ENCODE measurements at places on chromosomes 6 and 20.

GRCh38 chr6:126195625-126196236 lies 144.2 kb upstream of the CENPW start:
- DNase-seq: no peak

- DNase-seq: no peak
Measured at GRCh38 chr20:22823119-22823518, 212.0 kb upstream of the SSTR4 start.

DNA sequence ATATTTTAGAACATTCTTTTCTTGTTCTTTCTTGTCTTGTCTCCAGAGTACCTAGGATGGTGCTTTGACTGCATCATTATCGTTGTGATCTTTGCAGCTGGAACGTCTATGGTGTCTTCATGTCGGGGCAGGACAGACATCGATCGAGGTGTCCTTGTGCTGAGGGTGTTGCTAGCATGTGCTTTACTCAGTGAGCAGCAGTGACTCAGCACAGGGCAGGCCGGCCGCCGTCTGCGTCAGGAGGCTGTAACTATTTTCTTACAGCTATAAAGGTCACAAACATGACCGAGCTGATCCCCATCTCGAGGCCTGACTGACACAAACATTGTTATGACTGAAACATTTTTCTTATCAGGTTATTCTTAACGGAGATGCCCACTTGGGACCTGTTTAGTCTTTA lies 14.9 kb upstream of the CTCFL start:
- DNase-seq: no peak

GRCh38 chr6:53854843-53855567 lies 60.2 kb downstream of the LRRC1 start:
- DNase-seq: no peak

DNA sequence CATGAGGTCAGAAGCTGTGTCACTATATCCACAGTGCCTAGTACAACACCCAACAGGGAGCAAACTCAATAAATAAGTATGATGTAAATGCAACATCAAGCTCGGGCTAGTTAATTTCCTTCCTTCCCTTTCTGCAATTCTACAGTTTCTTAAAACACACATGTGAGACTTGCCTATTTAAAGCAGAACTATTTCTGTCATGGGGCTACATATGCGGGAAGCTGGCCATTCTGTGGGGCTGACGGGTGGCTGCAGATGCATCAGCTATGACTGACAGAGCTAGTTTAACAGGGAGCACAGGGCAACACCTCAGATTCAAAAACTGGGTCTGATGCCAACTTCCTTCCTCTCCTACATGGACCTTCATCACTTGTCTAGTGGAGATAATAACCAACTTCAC lies 118.1 kb upstream of the ENPP5 start:
- no peak for DNase-seq

- DNase-seq: no peak
Measured at GRCh38 chr6:151087861-151088598, 151.7 kb upstream of the AKAP12 start.

DNA sequence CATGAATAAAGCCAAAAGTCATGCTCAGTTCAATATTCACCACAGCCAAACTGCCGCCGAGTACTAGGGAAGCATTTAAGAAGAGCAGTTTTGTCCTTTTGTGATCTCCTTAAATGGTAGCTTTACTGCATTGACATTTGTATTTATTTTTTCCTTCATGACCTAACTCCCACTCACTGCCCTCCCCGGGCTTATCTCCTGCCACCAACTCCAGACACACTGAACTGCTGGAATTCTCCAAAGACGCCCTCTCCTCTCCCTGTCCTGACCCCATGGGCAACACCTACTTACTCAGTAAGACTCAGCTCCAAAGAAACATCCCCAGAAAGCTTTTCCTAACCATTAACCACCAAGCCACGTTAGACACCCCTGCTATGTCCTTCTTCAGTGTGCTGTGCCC lies 48.5 kb upstream of the CNKSR3 start:
- no peak for DNase-seq

DNA sequence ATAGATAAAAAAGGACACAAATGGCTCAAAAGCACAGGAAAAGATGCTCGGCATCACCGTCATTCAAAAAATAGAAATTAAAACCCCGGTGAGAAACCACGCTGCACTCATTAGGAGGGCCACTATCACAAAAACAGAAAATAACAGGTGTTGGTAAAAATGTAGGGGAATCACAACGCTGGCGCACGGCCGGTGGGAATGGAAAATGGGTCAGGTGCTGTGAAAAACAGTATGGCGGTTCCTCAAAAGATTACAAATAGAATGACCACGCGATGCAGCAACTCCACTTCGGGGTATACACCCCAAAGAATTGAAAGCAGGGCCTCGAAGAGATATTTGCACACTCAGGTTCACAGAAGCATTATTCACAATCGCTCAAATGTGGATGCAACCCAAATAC lies 28.3 kb downstream of the NPEPL1 start:
- no peak for DNase-seq

DNA sequence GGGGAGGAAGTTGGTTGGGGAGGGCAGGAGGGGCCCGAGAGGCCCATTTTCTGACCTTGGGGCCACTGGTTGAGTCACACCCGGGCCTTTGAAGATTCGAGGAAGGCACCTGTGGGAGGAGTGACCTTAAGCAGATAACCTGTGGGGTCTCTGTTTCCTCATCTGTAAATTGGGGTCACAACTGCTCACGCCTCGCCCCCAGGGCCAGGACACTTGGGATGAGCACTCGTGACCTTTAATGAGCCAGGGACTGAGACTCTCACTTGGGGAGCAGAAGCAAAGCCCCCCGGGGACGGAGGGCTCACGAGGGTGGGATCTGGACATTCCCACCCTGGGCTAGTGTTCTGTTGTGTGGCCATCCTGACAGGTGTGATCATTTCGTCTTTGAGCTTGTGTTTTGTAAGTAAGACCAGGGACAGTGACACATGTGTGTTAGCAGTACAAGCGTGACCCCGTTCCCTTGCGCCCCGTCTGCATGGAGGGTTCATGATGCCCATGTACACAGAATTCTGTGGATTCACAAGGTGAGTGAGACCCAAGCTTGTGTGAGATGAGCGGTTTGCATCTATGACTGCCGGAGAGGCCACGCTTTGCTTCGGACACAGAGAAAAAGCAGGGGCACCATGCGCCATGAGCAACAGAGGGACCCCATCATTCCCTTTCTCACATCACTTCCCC lies 79.3 kb upstream of the PMEPA1 start:
- no peak for DNase-seq

DNA sequence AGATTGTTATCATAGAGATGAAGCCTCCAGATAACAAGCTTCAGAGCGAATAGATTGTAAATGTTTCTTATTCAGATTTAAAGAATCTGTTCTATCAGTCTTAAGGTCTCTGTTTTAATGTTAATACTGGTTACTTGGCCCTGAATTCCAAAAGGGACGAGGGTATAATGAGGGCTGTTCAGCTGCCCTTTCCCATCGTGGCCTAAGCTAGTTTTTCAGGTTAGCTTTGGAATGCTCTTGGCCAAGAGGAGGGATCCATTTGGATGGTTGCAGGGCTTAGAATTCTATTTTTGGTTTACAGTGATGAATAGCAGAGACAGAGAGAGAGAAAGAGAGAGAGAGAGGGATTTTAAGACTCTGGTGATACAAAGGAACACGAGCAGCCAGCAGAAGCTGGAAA lies 62.8 kb upstream of the UFL1 start:
- no peak for DNase-seq

- no peak for DNase-seq
Measured at GRCh38 chr6:105184921-105185320, 5.1 kb upstream of the POPDC3 start.

DNA sequence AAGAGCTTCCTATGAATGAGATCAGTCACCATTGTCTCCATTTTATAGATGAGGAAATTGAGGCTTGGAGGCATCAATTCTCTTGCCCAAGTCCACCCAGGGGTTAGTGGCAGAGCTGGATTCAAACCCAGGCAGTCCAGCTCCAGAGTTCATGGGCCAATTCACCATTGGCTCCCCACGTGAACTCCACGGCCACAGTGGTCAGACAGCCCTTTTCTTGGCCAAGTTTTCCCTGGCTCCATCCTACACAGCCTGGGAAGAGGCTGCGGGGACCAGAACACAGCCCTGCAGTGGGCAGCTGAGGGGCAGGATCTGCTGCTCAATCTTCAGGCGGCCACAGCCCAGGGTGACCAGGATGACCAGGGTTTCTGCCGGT lies 20.5 kb downstream of the TGM2 start:
- no peak for DNase-seq

- no peak for DNase-seq
Measured at GRCh38 chr6:85395746-85396145, 54.1 kb upstream of the NT5E start.

DNA sequence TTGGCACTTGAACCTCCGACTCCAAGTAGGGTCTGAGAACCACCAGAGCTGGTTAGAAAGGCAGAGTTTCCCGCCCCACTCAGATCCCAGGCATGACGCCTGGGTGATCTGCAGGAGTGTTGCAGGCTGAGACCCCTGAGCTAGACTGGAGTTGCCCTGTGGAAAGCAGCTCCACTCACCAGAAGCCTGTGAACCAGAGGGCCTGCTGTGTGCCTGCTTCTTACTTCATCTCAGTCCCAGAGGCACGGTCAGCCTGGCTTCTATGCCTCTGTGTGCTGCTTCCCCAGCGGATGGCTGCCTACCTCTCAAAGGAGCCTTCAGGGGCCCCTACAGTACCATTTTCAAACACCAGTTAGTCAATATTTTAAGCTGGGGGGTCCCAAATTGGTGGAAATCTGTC lies 15.6 kb upstream of the CCN6 start:
- DNase-seq: no peak

DNA sequence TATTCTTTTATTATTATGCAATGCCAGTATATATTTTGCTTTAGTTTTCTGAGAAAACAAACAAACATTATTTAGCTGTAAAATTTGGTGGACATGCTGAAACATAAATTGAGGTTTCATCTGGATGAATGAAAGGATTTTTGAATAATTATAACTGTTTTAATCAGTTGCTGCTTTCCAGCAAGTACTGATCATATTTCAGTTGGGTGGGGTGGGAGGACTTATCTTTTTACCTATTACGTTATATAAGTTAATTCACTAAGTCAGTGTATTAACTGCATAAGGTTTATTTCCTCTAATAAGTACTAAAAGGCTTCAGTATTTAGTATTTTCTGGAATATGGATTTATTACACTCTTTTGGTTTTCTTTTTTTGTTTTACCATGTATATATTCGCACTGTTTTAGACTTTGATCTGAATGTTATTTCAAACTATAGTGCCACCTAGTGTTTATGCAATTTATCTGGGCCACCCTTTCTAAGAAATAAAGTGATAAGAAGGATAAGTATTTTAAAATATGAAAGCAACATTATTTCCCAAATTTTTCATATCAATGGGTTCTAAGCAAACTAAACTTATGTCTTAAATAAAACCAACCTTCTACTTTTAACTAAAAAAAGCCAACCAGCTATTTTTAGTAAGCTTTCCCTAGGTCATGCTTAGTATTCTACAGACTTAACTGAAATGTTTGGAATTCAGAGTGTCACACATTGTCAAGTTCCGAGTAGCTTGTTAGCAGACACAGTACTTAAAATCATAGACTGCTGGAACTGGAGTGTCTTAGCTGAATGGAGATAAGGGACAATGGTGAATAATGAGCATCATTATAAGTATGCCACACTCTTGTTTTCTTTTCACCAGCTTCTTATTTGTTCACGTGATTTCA lies 105.4 kb upstream of the MCHR2 start:
- no peak for DNase-seq

GRCh38 chr6:31607317-31607716 lies 7.7 kb upstream of the AIF1 start:
- DNase-seq: no peak

DNA sequence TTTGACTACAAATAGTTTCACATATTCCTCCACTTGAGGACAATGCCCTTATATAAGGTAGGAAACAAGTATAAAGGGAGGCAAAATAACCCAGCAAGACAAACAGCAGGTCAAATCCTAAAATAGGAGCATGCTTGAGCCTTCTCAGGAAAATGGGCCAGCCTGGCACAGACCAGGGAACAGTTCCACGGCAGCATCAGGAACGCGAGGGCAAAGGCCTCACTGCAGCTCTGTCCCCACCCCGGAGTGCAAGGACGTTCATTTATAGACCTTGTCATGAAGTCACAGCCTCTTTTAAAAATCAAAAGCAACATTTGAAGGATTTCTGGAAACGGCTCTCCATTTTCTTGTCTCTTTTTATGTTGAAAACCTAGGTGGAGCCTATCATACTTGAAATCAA lies 17.1 kb downstream of the PDE10A start:
- DNase-seq: no peak

GRCh38 chr6:93940381-93940780 lies 521.0 kb upstream of the EPHA7 start:
- DNase-seq: no peak

DNA sequence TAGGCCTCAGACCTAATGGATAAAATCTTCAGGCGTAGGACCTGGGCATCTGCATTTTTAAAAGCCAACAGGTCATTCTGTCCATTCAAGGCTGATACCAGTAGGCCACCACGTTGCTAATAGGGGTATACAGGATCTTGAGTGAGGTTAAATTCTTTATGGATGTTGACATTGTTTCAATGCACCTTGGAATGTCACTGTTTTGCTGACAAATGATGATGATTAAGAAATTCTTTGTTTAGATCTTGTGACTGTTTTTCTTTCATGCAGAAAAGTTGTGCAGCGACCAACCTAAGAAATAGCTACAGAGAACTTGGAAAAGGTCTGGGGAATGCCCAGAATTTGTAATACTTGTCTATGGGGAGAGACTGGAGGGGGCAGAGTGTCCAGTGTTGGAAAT lies 101.1 kb upstream of the CLDN20 start:
- no peak for DNase-seq

DNA sequence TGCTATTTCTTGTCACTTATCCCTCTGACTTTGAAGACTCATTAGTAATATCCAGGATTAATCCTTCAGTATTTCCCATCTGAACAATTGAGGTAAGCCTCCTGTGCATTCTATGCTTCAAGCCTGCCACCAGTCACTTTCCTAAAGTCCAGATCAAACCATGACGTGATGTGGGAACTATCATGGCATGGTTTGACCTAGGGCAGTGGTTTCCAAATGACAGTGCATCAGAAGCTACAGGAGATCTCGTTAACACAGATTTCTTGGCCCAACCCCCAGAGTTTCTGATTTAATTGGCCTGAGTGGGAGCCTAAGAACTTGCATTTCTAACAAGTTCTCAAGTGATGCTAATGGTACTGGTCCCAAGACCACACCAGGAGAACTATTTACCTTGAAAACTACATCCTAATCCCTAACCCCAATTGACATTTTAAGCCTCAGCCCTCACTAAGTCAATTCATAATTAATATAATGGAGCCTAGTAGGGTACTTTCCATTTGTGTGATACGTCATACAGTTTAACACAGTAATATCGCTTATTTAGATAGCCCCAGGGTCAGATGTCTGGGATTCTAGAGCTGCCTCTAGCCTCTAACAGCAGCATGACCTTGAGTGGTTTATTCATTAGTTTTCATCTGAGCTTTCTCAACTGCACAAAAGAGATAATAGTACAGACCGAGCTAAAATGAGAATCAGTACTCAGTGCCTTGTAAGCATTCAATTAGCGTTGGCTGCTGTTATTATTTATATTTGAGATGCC lies 907.6 kb downstream of the TFAP2A start:
- DNase-seq: no peak

GRCh38 chr6:105253787-105254186 lies 74.0 kb upstream of the POPDC3 start:
- no peak for DNase-seq
